ENCODE measurements at places on chromosomes 5 and 9.

DNA sequence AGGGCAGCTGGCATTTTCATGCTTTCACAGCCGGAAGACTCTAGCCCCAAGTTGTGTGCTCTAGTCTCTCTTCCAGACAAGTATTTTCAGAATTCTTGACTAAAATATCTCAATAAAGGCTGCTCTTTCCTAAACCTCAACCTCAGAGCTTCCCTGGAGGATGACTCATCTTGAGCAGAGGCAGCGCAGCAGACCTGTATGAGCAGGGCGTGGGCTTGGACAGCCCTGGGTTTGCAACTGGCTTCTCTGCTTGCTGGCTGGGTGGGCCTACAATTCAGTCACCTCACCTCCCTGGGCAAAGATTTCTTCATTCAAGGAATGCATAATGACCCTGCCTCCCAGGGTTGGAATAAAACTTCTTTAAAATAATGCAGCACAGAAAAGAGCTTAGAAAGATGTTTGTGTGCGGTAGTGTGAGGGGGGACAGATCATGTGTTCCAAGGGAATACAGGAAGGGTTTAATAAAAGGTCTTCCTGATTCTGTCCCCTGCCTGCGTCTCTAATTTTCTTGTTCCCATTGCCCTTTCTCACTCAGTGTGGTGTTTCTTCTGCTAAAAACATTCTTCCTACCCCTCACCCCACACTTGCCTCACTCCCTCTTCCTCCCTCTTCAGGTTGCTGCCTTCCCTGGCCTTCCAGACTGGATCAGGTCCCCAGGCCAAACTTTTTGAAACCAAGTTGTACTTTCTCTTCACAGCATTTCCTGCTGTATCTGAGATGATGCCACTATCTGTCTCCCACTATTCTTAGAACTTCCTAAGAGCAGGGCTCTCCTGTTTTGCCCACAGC lies 39.4 kb upstream of the MAP1B start:
- no peak for DNase-seq

DNA sequence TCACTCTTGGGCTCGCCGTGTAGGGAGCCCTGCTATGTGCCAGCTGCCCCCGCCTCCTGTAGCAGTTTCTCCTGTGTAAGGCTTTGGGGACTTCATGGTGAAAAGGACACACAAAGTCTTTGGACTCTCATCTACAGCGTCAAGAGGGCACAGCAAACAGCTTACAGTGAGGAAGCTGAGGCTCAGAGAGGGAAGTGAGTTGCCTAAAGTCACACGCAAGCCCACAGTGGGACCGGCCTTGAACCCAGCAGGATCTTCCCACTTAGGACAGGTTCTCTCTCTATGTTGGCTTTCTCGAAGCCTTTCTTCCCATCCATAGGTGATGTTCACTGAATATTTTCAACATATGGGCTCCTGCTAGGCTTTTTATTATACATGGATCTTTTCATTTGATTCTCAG lies 9.8 kb upstream of the PRRX2 start:
- no peak for DNase-seq

- DNase-seq: no peak
Measured at GRCh38 chr5:98705841-98706240, 67.6 kb upstream of the RGMB start.

GRCh38 chr9:124869466-124869985 lies 7.6 kb downstream of the ARPC5L start:
- DNase-seq: no peak

Measured in Panc1 (cell line).